ENCODE measurements at places on chromosomes 12 and 14.

DNA sequence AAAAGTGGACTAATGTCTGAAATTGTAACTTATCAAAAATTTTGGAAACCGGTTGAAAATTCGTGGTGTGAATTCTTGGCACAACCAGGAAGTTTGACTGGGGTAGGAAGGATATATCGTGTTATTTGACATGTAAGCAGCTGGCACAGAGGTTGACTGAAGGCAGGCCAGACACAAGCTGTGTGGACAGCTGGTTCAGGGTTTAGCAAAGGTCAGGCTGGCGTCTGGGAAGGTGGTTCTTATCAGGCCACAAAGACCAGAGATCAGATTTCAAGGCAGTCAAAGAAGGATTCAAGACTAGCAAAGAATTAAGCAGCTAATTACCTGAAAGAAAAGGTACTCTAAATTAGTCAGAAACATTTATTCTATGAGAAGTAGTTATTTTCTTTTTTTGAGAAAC lies 450.2 kb upstream of the MDGA2 start:
- H3K27me3 ChIP-seq: no peaks in the 10 kb centered on the region
- H3K36me3 ChIP-seq: no peaks in the 10 kb centered on the region

- no peaks in the 10 kb centered on the region for H3K27me3 ChIP-seq
- H3K4me3 ChIP-seq: no peak overlapping the region
- H3K27ac ChIP-seq: no peak overlapping the region
These were observed 60.7 kb upstream of the PYGL start for GRCh38 chr14:51004801-51005526.

- no peak for DNase-seq
- H3K4me3 ChIP-seq: peak overlapping the region; percentile 99
- no peaks in the 10 kb centered on the region for H3K27me3 ChIP-seq
These were observed 1.7 kb downstream of the RALGAPA1 start for GRCh38 chr14:35807131-35807961.

DNA sequence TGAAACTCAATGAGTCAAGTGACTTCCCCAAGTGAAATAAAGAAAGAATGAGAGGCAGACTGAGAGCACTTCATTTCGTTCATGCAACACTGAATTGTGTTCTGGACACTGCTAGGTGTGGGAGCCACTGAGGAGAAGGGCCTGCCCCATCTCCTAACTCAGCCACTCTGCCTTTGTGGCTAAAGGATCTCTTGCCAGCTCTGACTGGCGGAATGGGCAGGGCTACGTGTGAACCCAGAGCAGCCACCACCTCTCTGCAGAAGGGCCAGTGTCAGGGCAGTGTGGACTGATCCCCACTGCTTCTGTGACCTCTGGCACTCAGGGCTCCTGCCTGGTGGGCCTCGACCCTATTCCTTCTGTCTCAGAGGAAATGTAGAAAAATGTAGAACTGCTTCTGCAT lies 46.5 kb upstream of the GZMB start:
- DNase-seq: no peak
- H3K4me1 ChIP-seq: peaks cover 60% of the 10 kb centered on the region
- no peak overlapping the region for H3K4me3 ChIP-seq
- no peaks in the 10 kb centered on the region for H3K27me3 ChIP-seq

- no peak overlapping the region for H3K27ac ChIP-seq
- no peak overlapping the region for H3K4me3 ChIP-seq
- DNase-seq: no peak
- no peaks in the 10 kb centered on the region for H3K4me1 ChIP-seq
- no peaks in the 10 kb centered on the region for H3K27me3 ChIP-seq
- H3K36me3 ChIP-seq: no peaks in the 10 kb centered on the region
These were observed 192.2 kb downstream of the TMTC3 start for GRCh38 chr12:88334271-88334670.

DNA sequence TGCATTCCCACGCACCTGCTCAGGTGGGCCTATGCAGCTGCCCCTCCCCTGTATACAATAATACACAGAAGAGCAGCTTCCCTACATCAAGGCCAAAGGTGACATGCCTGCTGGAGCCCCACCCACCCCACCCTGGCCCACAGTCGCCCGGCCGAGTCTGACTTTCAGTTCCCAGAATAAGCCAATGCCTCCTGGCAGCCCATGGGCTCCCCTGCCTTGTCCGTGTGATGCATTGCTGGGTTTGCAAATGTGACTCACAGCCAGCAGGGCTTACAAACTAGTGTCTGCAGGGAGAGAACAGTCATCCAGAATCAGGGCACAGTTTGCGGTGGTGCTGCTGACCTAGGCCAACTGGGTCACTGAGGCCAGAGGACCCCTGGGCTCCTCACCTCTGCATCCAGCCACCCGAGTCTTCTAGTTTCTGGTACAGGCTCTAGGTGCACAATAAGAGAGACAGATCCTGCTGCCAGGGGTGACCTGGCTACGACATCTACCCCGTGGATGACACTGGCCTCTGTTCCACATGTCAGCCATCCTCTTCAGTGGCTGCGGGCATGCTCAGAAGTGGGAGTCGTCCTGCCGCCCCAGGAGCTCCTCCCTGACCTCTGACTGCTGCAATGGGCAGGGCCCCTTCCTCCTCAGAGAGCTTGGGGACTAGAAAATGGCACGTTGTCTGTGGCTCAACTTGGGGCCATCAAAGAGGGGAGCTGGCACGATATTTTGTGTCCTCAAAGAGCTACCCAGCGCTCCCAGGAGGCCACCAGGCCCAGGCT lies 84.5 kb downstream of the CHGA start:
- H3K27me3 ChIP-seq: no peaks in the 10 kb centered on the region
- H3K4me3 ChIP-seq: no peak overlapping the region
- no peak for DNase-seq
- H3K36me3 ChIP-seq: peaks cover 4% of the 10 kb centered on the region

DNA sequence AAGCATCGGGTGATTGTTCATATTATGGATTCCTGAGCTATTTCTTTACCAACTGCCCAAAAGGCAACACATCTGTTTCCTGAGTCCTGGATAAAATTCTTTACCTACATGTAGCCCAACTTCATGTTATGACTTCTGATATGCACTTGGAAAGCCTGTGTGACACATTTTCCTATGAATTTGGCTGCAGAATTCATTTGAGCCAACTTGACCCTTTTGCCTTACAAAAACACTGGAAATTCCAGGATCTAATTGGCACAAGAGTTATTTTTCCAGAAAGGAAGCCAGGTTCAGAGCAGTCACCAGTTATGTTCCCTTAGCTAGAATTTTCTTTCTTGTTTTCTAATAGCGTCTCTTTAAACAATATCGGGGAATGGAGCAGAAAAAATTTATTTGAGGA lies 202.5 kb upstream of the LRIG3 start:
- H3K27me3 ChIP-seq: no peaks in the 10 kb centered on the region
- H3K4me1 ChIP-seq: no peaks in the 10 kb centered on the region
- no peak overlapping the region for H3K27ac ChIP-seq
- H3K36me3 ChIP-seq: no peaks in the 10 kb centered on the region

DNA sequence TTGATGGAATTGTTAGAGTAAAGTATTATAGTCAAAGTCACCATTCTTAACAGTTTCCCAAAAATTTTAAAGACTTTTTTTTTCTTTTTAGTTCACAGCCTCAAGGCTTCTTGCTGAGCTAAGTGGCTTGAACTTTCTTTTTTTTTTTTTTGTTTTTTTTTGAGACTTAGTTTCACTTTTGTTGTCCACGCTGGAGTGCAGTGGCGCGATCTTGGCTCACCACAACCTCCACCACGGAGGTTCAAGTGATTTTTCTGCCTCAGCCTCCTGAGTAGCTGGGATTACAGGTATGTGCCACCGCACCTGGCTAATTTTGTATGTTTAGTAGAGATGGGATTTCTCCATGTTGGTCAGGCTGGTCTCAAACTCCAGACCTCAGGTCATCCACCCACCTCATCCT lies 92.8 kb downstream of the SETD3 start:
- H3K4me1 ChIP-seq: peaks cover 10% of the 10 kb centered on the region
- H3K27me3 ChIP-seq: peaks cover 12% of the 10 kb centered on the region
- DNase-seq: no peak
- H3K27ac ChIP-seq: no peak overlapping the region
- no peaks in the 10 kb centered on the region for H3K36me3 ChIP-seq
- H3K4me3 ChIP-seq: no peak overlapping the region

GRCh38 chr12:131261906-131262305 lies 308.2 kb downstream of the ADGRD1 start:
- DNase-seq: no peak
- no peaks in the 10 kb centered on the region for H3K27me3 ChIP-seq
- H3K4me1 ChIP-seq: no peaks in the 10 kb centered on the region

- H3K4me3 ChIP-seq: no peak overlapping the region
- no peak overlapping the region for H3K27ac ChIP-seq
- no peaks in the 10 kb centered on the region for H3K36me3 ChIP-seq
- peaks cover 67% of the 10 kb centered on the region for H3K4me1 ChIP-seq
- DNase-seq: no peak
These were observed 212.5 kb downstream of the CHST11 start for GRCh38 chr12:104669089-104669721.

GRCh38 chr14:103657471-103657870 lies 28.5 kb downstream of the KLC1 start:
- peaks cover 22% of the 10 kb centered on the region for H3K36me3 ChIP-seq
- H3K27me3 ChIP-seq: no peaks in the 10 kb centered on the region
- no peak for DNase-seq
- peaks cover 4% of the 10 kb centered on the region for H3K4me1 ChIP-seq
- H3K4me3 ChIP-seq: no peak overlapping the region

GRCh38 chr14:71529848-71530247 lies 402.4 kb upstream of the RGS6 start:
- H3K27me3 ChIP-seq: no peaks in the 10 kb centered on the region
- H3K4me1 ChIP-seq: peaks cover 8% of the 10 kb centered on the region
- H3K36me3 ChIP-seq: peaks cover 21% of the 10 kb centered on the region
- H3K27ac ChIP-seq: no peak overlapping the region

GRCh38 chr12:38448991-38449390 lies 132.4 kb downstream of the ALG10B start:
- H3K27ac ChIP-seq: no peak overlapping the region
- DNase-seq: no peak
- H3K36me3 ChIP-seq: no peaks in the 10 kb centered on the region
- H3K4me3 ChIP-seq: no peak overlapping the region
- H3K4me1 ChIP-seq: no peaks in the 10 kb centered on the region

- H3K4me3 ChIP-seq: no peak overlapping the region
- H3K4me1 ChIP-seq: no peaks in the 10 kb centered on the region
- no peak for DNase-seq
- no peaks in the 10 kb centered on the region for H3K27me3 ChIP-seq
- no peak overlapping the region for H3K27ac ChIP-seq
These were observed 11.6 kb downstream of the ITGA7 start for GRCh38 chr12:55696141-55696540.

- H3K4me3 ChIP-seq: no peak overlapping the region
- no peak for DNase-seq
- no peaks in the 10 kb centered on the region for H3K4me1 ChIP-seq
- H3K36me3 ChIP-seq: peaks cover 2% of the 10 kb centered on the region
- no peak overlapping the region for H3K27ac ChIP-seq
These were observed 99.5 kb downstream of the ERGIC2 start for GRCh38 chr12:29281371-29282005.

- peak overlapping the region; percentile 1 for H3K4me3 ChIP-seq
- no peaks in the 10 kb centered on the region for H3K36me3 ChIP-seq
- H3K27me3 ChIP-seq: no peaks in the 10 kb centered on the region
- peaks cover 31% of the 10 kb centered on the region for H3K4me1 ChIP-seq
These were observed 362.9 kb downstream of the RAD51B start for GRCh38 chr14:68182492-68182891.

GRCh38 chr14:75960231-75960630 lies 21.6 kb downstream of the TGFB3 start:
- H3K27me3 ChIP-seq: no peaks in the 10 kb centered on the region
- H3K4me1 ChIP-seq: no peaks in the 10 kb centered on the region
- no peak overlapping the region for H3K4me3 ChIP-seq
- H3K27ac ChIP-seq: no peak overlapping the region
- DNase-seq: no peak

DNA sequence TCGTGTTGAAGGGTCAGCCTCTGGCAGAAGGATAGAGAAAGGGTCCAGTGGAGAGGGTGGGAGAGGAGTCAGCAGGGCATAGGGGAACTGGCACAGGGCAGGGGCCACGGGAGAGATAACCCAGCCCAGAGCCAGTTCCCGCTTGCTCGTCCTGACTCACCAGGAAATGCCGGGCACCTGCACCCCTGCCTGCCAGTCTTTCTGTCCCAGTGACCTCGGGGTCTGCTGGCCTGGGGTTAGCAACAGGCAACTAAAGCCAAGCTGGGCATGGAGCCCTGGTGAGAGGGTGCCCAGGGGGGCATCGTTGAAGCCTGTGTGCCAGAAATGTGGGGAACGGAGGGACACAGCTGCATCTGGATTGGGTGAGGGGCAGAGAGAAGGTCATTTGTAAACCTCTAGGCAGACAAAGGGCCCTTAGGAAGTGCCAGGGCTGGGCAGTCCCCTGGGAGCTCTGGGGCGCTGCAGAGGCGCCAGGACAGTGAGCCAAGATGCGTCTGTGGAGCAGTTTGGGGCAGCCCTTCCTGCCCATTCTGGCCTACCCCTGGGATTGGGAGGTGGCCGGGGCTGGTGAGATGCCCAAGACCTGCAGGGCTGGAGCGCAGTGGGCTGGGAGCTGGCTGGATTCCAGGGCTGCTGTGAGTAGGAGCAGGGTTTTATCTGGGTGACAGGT lies 5.5 kb downstream of the TNFAIP2 start:
- H3K27me3 ChIP-seq: peaks cover 12% of the 10 kb centered on the region
- H3K4me1 ChIP-seq: no peaks in the 10 kb centered on the region
- no peaks in the 10 kb centered on the region for H3K36me3 ChIP-seq

- DNase-seq: no peak
- H3K4me3 ChIP-seq: no peak overlapping the region
- no peak overlapping the region for H3K27ac ChIP-seq
- H3K4me1 ChIP-seq: peaks cover 16% of the 10 kb centered on the region
These were observed 6.9 kb downstream of the LRCOL1 start for GRCh38 chr12:132603240-132604150.

GRCh38 chr12:54220092-54220557 lies 31.3 kb upstream of the SMUG1 start:
- H3K4me1 ChIP-seq: peaks cover 20% of the 10 kb centered on the region
- peak; percentile 87 for DNase-seq
- H3K27me3 ChIP-seq: peaks cover 16% of the 10 kb centered on the region
- H3K4me3 ChIP-seq: no peak overlapping the region
- no peaks in the 10 kb centered on the region for H3K36me3 ChIP-seq

GRCh38 chr12:67410667-67411067 lies 141.5 kb downstream of the CAND1 start:
- DNase-seq: no peak
- H3K27ac ChIP-seq: no peak overlapping the region
- no peaks in the 10 kb centered on the region for H3K4me1 ChIP-seq

DNA sequence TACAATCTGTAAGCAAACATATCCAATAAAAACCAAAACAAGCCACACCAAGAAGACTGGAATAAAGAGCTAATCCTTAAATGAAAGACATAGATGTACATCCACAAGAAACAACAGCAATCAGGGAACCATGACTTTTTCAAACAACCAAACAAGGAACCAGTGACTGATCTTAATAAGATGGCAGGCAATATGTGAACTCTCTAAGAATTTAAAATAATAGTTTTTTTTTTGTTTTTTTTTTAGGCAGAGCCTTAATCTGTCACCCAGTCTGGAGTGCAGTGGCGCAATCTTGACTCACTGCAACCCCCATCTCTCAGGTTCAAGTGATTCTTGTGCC lies 52.9 kb upstream of the CAPRIN2 start:
- no peak for DNase-seq
- H3K4me3 ChIP-seq: no peak overlapping the region
- no peak overlapping the region for H3K27ac ChIP-seq
- H3K4me1 ChIP-seq: no peaks in the 10 kb centered on the region
- H3K27me3 ChIP-seq: peaks cover 12% of the 10 kb centered on the region

- peaks cover 26% of the 10 kb centered on the region for H3K36me3 ChIP-seq
- no peak overlapping the region for H3K27ac ChIP-seq
- DNase-seq: no peak
- no peak overlapping the region for H3K4me3 ChIP-seq
These were observed 4.5 kb upstream of the DNAH10 start for GRCh38 chr12:123757561-123757960.

- H3K4me3 ChIP-seq: no peak overlapping the region
- no peaks in the 10 kb centered on the region for H3K4me1 ChIP-seq
- DNase-seq: no peak
- no peaks in the 10 kb centered on the region for H3K27me3 ChIP-seq
- no peaks in the 10 kb centered on the region for H3K36me3 ChIP-seq
- no peak overlapping the region for H3K27ac ChIP-seq
These were observed 424.9 kb upstream of the SYT1 start for GRCh38 chr12:78439666-78440065.

All from activated CD8-positive, alpha-beta T cell treated with anti-CD3 and anti-CD28 coated beads for 36 hours (primary cell).